Upper lobe of left lung (tissue), 6 donors: ENCODE measurements at places on chromosomes 6 and 20. TPM values are rescaled to one million over a fixed set of nuclear protein-coding genes. Genes with fewer than 3 reads are reported as not detected.
A peak's percentile ranks its signal among the peaks of the same experiment; 100 is the strongest.

DNA sequence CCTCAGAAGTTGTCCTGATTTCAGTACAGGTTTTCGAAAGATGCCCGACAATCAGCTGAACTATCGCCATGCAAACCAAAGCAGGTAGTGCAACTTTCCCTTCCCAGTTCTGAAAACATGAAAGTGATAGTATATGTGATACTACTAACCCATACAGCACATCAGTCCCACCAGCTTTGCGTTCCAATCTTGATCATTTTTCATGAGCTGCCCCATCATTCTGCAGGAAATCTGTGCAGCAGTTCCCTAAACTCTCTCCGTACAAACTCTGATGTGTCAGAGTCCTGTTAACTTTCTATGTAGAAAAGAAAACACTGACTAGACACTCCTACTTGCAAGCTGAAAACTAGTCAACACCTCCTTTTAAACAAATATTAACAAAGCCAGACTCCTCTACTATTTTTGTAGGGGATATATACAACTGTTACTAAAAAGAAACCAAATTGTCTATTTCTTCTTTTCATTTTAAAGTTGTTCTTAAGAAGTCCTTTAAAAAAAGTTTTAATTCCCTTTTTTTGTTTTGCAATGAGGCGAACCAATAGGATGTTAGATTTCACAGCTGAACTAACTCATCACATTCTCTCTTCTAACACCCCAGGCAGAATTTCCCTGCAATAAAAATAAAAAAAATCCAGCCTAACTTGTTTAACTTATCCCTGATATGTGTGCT lies 99.6 kb upstream of the DST start:
- H3K27ac ChIP-seq = no peak overlapping the region
- H3K36me3 ChIP-seq = no peaks in the 10 kb centered on the region
- H3K4me1 ChIP-seq = peaks cover 7% of the 10 kb centered on the region
- H3K27me3 ChIP-seq = no peaks in the 10 kb centered on the region
- no peak overlapping the region for H3K4me3 ChIP-seq

GRCh38 chr20:20690676-20691476 lies 21.6 kb downstream of the RALGAPA2 start:
- H3K4me1 ChIP-seq = peaks cover 48% of the 10 kb centered on the region
- DNase-seq = no peak
- no peak overlapping the region for H3K27ac ChIP-seq
- H3K36me3 ChIP-seq = no peaks in the 10 kb centered on the region
- no peaks in the 10 kb centered on the region for H3K27me3 ChIP-seq
- no peak overlapping the region for H3K4me3 ChIP-seq

DNA sequence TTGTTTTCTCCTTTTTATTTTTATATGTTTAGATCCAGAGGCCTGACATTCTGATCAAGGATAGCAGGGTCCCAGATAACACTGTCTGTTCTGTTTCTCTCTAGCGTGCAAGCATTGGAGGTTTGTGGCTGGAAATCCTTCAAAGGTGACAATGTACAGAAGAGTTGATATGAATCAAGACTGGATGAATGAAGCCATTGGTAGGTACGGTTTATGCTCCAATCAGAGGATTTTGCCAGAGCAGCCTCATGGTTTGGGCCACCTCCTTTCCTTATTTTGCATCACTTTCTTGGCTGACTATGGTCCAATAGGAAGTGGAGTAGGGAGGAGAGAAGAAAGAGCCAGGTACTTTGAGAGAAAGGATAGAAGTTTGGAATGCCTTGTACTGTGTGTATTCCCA lies 484.8 kb upstream of the JAG1 start:
- no peaks in the 10 kb centered on the region for H3K27me3 ChIP-seq
- H3K27ac ChIP-seq = no peak overlapping the region
- no peak for DNase-seq
- H3K36me3 ChIP-seq = no peaks in the 10 kb centered on the region
- H3K4me3 ChIP-seq = no peak overlapping the region

DNA sequence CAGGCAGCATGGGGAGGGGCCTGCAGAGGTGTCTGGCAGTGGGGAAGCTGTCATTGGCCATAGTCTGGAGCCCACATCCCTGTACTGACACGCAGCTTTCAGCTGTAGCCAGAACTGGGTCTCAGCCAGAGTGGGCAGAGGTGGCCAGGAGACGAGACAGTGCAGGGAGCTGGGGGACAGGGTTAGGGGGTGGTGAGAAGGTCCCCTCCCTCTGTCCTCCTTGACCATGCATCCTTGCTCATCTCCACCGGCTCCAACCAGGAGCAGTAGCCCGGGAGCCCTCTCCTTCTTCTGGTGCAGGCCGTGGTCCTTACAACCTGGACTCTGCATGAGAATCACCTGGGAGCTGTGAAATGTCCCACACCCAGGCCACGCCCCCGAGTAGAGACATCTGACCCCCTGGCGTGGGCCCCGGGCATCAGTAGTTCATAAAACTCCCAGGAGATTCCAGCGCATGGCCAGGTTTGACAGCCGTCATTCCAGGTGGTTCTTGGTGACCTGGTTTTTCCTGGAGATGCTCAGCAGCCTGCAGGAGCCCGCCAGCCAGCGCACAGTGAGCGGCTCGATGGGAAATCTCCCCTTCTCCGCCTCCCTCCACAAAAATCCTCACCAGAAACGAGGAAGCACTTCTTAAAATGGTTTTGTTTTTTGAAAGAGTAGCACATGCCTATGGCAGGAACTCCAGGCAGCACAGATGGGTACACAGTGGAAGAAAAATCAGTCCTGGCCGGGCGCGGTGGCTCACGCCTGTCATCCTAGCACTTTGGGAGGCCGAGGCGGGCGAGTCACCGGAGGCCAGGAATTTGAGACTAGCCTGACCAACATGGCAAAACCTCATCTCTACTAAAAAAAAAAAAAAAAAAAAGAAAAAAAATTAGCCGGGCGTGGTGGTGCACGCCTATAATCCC lies 56.2 kb downstream of the ADNP start:
- H3K36me3 ChIP-seq = no peaks in the 10 kb centered on the region
- DNase-seq = peak; percentile 65
- H3K27ac ChIP-seq = no peak overlapping the region
- H3K27me3 ChIP-seq = no peaks in the 10 kb centered on the region
- no peak overlapping the region for H3K4me3 ChIP-seq
- no peaks in the 10 kb centered on the region for H3K4me1 ChIP-seq

DNA sequence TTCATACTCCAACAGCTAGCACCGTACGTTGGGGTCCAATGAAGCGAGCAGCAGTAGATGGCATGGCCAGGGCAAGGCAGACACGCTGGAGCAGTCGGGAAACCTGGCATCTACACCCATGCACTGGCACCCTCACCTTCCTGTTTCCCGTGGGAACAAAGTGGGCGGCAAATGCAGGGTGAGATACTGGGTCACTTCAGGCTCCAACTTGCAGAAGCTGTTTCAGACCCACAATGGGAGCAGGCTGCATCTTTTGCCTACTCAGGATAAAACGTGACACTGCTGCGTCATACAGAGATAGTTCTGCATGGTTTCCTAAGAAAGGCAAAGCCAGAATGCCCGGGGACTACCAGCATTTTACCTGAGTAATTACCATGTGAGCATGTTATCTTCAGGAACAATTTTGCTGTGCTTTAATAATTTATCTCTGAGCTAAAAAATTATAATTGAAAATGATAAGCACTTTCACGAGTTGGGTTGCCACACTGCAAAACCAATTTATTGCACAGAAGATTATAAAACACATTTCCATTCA lies 10.9 kb upstream of the CD93 start:
- no peaks in the 10 kb centered on the region for H3K36me3 ChIP-seq
- H3K27me3 ChIP-seq = no peaks in the 10 kb centered on the region
- H3K27ac ChIP-seq = no peak overlapping the region
- peaks cover 19% of the 10 kb centered on the region for H3K4me1 ChIP-seq
- no peak for DNase-seq

DNA sequence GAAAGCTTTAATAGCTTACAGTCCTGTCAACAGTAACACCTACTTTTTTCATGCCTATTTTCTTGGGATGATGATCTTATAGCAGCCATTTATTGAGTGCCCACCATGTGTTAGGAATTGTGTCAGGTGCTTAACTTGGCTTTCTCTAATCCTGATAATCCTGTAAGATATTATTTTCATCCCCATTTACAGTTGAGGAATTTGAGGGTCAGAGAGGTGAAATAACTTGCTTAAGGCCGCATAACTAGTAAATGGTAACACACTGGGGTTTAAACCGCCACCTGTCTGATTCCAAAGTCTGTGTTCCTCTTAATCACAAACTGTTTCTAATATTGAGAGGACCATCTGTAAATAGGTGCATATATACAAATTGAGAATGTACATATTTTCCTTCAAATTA lies 55.5 kb downstream of the NCOA3 start:
- H3K4me3 ChIP-seq = no peak overlapping the region
- H3K36me3 ChIP-seq = no peaks in the 10 kb centered on the region
- H3K27ac ChIP-seq = no peak overlapping the region
- H3K27me3 ChIP-seq = no peaks in the 10 kb centered on the region
- DNase-seq = no peak

GRCh38 chr20:2599288-2600006 lies 53.0 kb upstream of the NOP56 start:
- H3K27me3 ChIP-seq = no peaks in the 10 kb centered on the region
- no peak overlapping the region for H3K27ac ChIP-seq
- no peaks in the 10 kb centered on the region for H3K36me3 ChIP-seq
- no peak for DNase-seq

DNA sequence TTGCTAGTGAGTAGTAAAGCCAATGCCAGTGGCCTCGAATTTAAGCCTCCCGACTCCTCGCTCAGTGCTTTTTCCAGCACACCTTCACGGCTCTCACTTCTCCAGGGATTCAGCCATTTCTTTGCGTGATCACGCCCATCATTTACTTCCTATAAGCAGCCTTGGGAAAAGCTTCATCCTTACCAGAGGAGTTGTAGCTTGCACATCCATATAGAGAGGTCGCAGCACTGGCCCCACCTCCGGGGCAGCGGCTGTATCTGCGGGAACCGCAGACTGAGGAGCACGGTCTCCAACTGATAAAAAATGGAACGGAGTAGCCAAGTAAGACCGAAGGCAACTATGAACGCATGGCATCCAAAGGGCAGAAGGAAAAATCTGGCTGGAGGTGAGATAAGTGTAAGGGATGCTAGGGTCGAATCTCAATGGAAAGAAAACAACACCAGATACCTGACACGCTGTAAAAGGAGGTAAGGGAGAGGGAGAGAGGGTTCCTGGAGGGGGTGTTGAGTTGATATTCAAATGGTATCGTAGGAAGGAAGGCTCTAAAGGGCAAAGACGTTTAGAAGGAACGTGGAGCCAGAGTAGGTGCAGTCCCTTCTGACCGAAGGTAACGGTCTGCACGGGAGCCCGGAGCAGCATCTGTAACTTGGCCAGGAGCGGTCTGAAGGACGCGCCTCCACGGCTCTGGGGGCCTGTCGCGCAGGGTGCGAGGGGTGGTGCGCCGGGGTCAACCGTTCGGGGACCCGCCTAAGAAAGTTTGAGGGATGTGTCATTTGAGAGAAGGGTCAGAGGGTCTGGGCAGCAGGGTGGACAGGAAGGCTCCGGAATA lies 640 bp downstream of the NFS1 start:
- peak; percentile 26 for DNase-seq
- peak overlapping the region; percentile 93 for H3K27ac ChIP-seq
- peaks cover 39% of the 10 kb centered on the region for H3K4me1 ChIP-seq
- H3K36me3 ChIP-seq = peaks cover 36% of the 10 kb centered on the region
- peak overlapping the region; percentile 79 for H3K4me3 ChIP-seq

- no peak overlapping the region for H3K27ac ChIP-seq
- no peaks in the 10 kb centered on the region for H3K27me3 ChIP-seq
- H3K36me3 ChIP-seq = no peaks in the 10 kb centered on the region
- no peak for DNase-seq
Measured at GRCh38 chr6:115863211-115863610, 197.5 kb downstream of the FRK start.

GRCh38 chr6:37809197-37809543 lies 10.4 kb upstream of the ZFAND3 start:
- no peak overlapping the region for H3K27ac ChIP-seq
- DNase-seq = no peak
- no peaks in the 10 kb centered on the region for H3K27me3 ChIP-seq
- no peaks in the 10 kb centered on the region for H3K4me1 ChIP-seq
- no peaks in the 10 kb centered on the region for H3K36me3 ChIP-seq
- no peak overlapping the region for H3K4me3 ChIP-seq

The BPIFA1 gene
- total RNA-seq = 2.2 TPM

The CRIP3 gene
- total RNA-seq = 1.5 TPM

The SLC17A1 gene
- not detected for total RNA-seq

The IL17F gene
- not detected for total RNA-seq

The TBXT gene
- not detected for total RNA-seq

The RAET1L gene
- not detected for total RNA-seq
